ENCODE measurements at places on chromosomes 5 and 9. TPM values are rescaled to one million over a fixed set of nuclear protein-coding genes. Genes with fewer than 3 reads are reported as not detected.

RPS14 gene
- total RNA-seq = 3,016 TPM

MEIKIN gene
- total RNA-seq = not detected

RNF183 gene
- not detected for total RNA-seq

FRMD3 gene
- 1.5 TPM for total RNA-seq

SHOC1 gene
- total RNA-seq = not detected

RIGI gene
- 3.8 TPM for total RNA-seq

BTNL3 gene
- not detected for total RNA-seq

ERAP2 gene
- total RNA-seq = 1.2 TPM

C1QTNF3 gene
- total RNA-seq = 0.23 TPM

PGM5 gene
- total RNA-seq = not detected

FOXD4L3 gene
- total RNA-seq = not detected

PIP5K1B gene
- total RNA-seq = not detected

S1PR3 gene
- total RNA-seq = 36.6 TPM

TLX3 gene
- not detected for total RNA-seq
